ENCODE measurements at places on chromosomes 6 and 20. TPM values are rescaled to one million over a fixed set of nuclear protein-coding genes. Genes with fewer than 3 reads are reported as not detected.

GRCh38 chr6:88177961-88178464 is 11.9 kb upstream of the CNR1 start:
- DNase-seq: no peak

GRCh38 chr6:43331470-43331869 is 22.8 kb upstream of the CRIP3 start:
- no peak for DNase-seq

- no peak for DNase-seq
These were observed 172.3 kb downstream of the ERMARD start for GRCh38 chr6:169923468-169924464.

- no peak for DNase-seq
These were observed 111.4 kb upstream of the CLDN20 start for GRCh38 chr6:155152211-155153076.

- DNase-seq: no peak
These were observed 28.4 kb upstream of the PTPN1 start for GRCh38 chr20:50481741-50482140.

- DNase-seq: no peak
These were observed 414.5 kb upstream of the HSF2 start for GRCh38 chr6:121984956-121985355.

DNA sequence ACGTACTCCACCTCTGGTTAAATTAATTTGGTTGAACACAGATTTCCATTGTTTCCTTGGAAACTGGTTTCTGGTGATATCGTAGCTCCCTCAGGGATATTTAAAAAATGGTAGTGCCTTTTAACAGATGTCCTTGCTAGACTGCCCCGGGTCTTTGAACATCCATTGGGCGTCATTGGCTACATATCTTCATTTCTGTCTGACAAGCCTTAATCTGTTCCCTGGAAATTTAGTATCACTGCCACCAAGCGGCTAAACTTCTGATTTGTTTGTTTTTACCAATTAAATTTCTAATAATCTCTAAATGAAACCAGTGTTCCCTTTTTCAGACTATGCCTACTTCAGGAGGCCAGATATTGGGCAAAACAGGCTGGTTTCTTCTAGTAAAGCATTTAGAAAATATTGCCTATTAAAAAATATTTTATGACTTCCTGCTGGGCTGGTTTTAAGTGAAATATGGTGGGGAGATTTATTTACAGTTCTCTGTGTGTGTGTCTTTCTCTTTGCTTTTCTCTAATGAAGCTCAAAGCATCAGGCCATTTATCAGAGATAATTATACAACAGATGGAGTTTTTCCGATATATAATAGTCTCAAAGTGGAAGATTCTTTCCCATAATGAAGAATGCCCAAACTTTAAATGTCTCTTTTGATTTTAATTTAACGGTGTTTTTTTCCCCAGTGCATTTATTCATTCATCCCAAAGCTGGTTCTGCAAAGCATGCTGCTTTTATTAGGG is 249.5 kb downstream of the ZFAND3 start:
- no peak for DNase-seq

DNA sequence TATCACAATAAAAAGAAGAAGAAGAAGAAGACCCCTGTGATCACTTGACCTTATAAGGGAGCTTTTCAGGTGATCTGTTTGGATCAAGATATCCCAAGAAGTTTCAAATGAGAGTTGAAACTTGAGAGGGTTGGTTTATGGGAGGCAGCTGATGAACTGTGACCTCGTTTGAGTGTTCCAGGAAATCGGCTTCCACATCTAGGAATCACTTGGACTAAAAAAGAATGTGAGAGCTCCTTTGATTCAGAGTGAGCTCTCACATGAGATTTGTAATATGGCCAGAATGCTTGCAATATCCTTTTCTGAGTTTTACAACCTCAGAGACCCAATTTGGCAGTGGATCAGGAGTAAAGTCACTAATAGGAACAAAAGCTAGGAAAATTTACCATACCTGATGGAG is 228.1 kb downstream of the ATXN1 start:
- no peak for DNase-seq

GRCh38 chr6:17706580-17707370 is at the start of gene NUP153:
Gene NUP153 (minus strand): TSS chr6:17706925. CDS start chr6:17706387, 538 bp downstream.
- peak; percentile 92 for DNase-seq

DNA sequence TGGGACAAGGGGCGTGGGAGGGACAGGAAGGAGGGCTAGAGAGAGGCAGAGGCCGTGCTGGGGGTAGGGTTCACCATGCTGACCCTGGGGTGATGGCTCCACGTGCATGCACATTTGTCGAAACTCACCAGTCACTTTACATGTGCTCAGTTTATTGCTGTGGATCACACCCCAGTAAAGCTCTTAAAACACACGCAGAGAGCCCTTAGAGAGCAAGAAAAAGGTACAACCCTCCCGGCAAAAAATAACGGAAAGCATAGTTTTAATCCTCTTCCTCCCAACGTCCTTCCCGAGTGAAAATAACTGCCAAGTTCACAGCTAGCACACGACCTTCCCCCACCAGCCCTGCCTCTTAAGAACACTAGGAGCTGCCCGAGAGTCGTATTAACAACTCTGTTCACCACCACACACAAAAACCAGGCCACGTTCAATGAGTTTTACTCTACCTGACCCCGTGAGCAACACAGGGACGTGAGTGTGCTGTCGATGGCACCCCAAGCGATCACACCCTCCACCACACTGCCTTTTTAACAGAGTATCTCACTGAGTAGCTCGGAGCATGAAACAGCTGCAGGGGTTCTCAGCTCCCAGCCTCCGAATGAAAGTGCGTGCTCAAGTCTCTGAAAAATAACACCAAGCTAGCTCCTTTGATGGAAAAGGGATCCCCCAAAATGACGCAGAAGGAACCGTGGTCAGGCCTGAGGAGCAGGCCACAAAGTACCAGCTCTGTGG is 39.7 kb downstream of the TAF4 start:
- no peak for DNase-seq

DNA sequence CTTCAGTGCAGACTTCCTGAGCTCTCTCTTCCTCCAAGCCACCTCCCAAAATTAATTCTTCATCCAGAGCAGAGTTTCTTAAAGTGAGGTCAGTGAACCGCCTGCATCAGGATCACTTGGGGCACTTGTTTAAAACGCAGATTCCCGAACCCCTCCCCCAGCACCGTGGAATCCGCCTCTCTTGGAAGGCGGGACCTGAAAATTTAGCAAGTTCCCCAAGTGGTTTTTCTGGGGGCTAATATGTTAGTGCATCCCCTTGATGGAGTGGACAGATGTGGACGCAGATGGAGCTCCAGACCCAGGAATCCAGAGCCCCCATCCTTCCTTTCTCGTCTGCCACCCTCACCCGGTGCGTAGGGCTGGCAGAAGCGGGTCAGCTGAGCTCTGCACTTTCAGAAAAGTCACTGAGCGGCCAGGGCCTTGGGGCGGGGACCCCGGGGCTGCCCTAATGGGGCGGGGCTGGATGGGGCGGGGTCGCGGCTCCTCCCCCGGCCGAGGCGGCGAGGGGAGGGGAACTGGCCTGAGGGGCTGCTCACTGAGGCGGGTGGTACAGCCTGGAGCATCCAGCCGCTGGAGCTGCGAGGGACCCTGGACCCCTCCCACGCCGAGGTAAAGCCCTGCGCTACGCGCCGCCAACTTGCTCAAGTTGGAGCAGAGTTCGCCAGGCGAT is at the start of the genes DEFB124 and REM1:
Gene DEFB124, minus strand, starts transcription at position 370 of the 670 bp plus-strand sequence. CDS start 2,114 bp downstream, outside the sequence.
Gene REM1, plus strand, starts transcription at position 531 of the 670 bp plus-strand sequence. CDS start 1,158 bp downstream, outside the sequence.
- DNase-seq: no peak

- DNase-seq: no peak
These were observed 133.2 kb downstream of the MRPL14 start for GRCh38 chr6:43993881-43994523.

DNA sequence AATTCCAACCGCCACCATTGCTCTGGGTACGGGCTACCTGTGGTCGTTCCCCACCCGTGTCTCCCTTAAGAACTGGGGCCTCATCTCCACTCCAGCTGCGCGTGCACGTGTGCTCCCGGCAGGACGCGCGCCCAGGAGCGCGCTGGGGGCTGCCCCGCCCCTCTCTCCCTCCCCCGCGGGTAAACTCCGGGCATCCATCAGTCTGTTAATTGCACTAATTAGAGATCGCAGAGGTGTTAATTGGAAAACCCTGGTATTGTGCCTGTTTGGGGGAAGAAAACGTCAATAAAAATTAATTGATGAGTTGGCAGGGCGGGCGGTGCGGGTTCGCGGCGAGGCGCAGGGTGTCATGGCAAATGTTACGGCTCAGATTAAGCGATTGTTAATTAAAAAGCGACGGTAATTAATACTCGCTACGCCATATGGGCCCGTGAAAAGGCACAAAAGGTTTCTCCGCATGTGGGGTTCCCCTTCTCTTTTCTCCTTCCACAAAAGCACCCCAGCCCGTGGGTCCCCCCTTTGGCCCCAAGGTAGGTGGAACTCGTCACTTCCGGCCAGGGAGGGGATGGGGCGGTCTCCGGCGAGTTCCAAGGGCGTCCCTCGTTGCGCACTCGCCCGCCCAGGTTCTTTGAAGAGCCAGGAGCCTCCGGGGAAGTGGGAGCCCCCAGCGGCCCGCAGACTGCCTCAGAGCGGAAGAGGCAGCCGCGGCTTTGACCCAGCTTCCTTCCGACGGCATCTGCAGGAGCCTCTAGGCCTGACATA is 14.4 kb downstream of the FOXP4 start:
- DNase-seq: no peak

GRCh38 chr6:38725414-38726183 is 10.5 kb downstream of the DNAH8 start:
- DNase-seq: peak; percentile 61

DNA sequence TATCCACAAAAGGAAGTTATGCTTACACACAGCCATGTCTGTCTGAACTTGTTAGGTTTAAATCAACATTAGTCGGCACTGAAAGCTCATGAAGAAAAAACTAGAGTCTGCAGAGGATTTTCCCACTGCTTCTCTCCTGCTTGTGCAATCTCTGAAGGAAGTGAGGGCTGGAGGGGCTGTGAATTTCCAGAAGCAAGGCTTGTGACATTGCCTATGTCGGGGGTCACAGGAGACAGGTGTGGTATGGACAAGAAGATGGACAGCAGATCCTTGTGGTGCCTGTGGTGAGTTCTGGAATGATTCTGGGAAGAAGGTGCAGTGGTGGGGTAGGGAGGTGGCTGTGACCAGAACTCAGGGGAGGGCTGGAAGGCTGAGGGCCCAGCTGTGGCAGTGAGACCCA is 84.3 kb upstream of the TRAF3IP2 start:
- no peak for DNase-seq

DNA sequence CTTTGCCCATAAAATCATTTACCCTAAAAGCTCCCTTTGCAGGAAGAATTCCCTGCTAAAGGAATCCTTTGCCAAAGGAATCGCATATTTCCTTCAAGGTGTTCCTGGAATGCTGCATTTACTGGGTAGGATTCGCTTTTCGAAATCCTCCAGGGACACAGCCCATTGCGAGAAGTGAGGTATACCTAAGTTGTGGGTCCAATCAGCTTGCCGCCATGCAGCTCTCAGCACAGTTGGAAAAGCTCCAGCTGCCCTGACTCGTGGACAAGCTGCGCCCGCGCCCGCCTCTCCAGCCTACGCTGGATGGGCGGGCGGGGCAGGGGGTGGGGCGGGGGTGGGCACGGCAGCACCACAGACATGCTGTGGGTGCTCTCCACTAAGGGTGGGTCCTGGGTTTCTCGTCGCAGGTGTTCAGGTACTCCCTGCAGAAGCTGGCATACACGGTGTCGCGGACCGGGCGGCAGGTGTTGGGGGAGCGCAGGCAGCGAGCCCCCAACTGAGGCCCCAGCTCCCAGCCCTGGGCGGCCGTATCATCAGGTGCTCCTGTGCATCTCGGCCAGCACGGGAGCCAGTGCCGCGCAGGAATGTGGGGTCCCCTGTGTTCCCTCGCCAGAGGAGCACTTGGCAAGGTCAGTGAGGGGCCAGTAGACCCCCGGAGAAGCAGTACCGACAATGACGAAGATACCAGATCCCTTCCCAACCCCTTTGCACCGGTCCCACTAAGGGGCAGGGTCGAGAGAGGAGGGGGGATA is 1.4 kb downstream of the NNAT start:
- DNase-seq: no peak

- no peak for DNase-seq
These were observed 32.4 kb downstream of the SLC16A10 start for GRCh38 chr6:111119571-111120329.

DNA sequence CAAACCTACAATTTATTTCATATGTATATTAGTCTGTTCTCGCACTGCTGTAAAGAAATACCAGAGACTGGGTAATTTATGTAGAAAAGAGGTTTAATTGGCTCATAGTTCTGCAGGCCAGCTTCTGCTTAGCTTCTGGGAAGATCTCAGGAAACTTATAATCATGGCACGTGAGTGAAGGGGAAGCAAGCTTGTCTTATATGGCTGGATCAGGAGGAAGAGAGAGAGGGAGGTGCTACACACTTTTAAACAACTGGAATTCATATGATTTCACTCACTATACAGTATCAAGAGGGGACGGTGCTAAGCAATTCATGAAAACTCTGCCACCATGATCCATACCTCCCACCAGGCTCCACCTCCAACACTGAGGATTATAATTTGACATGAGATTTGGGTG is 29.9 kb downstream of the PHACTR2 start:
- no peak for DNase-seq

DNA sequence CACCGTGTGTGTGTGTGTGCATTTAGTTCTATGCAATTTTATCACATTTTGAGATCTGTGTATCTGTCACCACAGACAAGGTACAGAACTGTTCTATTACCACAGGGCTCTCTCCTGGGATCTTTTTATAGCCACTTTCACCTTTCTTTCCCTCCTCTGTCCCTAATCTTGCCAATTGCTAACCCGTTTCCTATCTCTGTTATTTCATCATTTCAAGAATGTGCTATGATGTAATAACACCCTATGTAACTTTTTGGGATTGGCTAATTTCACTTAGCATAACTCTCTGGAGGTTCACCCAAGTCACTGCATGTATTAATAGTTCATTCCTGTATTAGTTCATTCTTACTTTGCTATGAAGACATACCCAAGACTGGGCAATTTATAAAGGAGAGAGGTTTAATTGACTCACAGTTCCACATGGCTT is 657.7 kb downstream of the QKI start:
- DNase-seq: no peak

The TMEM242 gene
- total RNA-seq: 5.4 TPM

The TREML2 gene
- not detected for total RNA-seq

The DLK2 gene
- 3.0 TPM for total RNA-seq

The FOXC1 gene
- 4.6 TPM for total RNA-seq

The MEP1A gene
- total RNA-seq: not detected

The SDCBP2 gene
- total RNA-seq: 1.8 TPM

The RNF39 gene
- total RNA-seq: not detected

The FERMT1 gene
- 7.0 TPM for total RNA-seq

The CST4 gene
- not detected for total RNA-seq

The KCNK5 gene
- total RNA-seq: not detected

The CRIP3 gene
- not detected for total RNA-seq
